GOT3 (cell line): ENCODE measurements at places on chromosomes 4 and X.

- no peak for DNase-seq
Measured at GRCh38 chrX:16559206-16559619, 90.7 kb upstream of the S100G start.

GRCh38 chr4:242121-242848, 63.0 kb downstream of the ZNF732 start:
- no peak for DNase-seq

DNA sequence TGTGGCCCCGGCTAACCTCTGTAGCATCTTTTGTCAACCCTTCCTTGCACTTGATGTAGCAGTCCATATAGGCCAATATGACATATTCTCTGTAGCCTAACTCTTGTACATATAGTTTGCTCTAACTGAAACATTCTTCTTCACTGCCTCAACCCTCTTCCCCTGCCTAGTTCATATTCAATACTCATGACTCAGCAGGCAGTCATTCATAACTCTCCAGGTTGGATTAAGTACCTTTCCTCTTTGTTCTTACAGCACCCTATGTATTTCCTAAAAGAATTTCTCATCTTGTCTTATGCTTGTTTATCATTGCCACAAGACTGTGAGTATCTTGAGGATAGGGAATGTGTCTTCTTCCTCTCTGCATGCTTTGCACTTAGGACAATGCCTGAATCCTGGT, 76.9 kb downstream of the TMLHE start:
- DNase-seq: no peak

GRCh38 chr4:74098427-74098994, 484 bp downstream of the CXCL2 start:
- DNase-seq: no peak

DNA sequence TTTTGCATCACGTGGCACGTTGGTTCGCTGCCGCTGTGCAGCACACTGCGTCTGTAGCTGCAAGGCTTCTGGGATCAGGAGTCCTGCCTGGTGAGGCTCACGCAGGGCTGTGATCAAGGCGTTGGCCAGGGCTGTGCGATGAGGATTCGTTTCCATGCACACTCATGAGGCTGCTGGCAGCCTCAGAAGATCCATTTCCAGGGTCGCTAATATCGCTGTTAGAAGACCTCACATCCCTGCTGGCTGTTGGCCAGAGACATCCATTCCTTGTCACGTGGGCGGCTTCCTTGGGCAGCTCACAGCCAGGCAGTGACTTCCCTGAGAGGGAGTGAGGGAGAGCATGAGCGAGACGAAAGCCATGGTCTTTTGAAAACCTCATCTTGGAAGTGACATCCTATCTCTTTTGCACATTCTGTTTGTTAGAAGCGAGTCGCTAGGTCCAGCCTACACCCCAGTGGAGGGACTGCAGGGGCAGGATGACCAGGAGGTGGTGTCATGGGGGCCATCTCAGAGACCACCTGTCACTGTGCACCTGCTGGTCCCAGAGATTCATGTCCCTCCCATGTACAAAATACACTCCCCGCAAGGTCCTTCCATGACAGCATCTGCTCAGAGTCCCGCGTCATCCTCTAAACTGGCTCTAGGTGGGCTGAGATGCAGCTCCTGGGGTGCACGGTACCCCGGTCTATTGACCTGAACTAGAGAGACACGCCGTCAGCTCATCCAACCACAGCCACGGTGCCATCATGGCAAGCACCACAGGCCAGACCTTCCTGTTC, 12.2 kb downstream of the RGS12 start:
- no peak for DNase-seq

GRCh38 chr4:33062155-33062806, 2342.1 kb downstream of the PCDH7 start:
- DNase-seq: no peak

- DNase-seq: no peak
Measured at GRCh38 chrX:154333837-154334271, 38.3 kb downstream of the TKTL1 start.

DNA sequence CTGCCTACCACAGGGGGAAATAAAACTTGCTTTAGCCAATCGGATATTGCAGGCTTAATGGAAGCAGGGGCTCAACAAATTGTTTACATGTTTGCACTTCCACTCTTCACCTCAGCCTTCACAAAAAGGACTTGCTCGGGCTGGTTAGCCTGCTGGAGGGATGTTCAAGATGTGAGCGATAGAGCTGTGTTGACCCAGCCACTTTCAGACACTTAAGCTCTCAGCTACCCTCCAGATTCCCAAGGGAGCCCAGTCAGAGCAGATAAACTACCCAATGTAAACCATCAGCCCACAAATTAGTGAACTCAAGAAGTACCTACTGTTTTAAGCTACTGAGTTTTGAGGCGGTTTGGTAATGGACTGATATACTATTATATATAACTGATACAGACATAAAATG, 508.4 kb upstream of the FTHL17 start:
- no peak for DNase-seq

GRCh38 chrX:14291666-14292500, 237.5 kb upstream of the GLRA2 start:
- no peak for DNase-seq

- no peak for DNase-seq
Measured at GRCh38 chr4:156137679-156138473, 184.2 kb upstream of the CTSO start.

GRCh38 chr4:25113915-25114904, 46.0 kb downstream of the SEPSECS start:
- DNase-seq: peak; percentile 3

DNA sequence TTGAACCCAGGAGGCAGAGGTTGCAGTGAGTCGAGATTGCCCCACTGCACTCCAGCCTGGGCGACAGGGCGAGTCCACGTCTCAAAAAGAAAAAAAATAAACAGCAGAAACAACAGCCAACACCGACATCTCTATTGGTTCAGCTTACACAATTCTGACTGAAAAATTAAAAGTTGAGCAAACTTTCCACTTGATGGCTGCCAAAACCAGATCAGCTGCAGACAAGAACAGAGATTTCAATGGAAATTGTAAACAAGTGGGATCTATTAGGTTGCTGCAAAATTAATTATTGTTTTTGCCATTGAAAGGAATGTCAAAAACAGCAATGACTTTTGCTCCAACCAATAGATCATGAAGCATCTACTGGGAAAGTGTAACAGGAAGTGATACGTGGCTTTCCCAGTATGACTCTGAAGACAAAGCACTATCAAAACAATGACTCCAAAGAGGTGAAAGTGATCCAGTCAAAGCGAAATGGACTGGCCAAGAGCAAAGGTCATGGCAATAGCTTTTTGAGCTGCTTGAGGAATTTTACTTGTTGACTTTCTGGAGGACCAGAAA, 26.3 kb downstream of the UPF3B start:
- DNase-seq: no peak

DNA sequence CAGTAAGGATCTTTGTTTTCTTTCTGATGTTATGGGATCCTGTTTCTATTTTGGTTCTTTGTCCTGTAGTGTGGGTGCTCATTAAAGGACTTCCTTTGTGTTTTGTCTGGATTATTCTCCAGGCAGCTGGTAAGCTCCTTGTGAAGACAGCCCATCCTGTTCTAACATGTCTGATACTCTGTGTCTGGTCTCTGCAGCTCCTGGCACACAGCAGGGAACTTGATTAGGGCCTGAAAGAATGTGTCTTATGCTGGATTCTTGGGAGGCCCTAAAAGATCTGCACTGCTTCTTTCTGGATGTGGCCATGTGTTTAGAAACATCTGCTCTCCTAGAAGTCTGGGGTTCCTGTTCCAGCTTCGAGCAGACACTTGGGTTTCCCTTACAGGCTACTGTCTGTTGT, 38.1 kb upstream of the ATXN3L start:
- DNase-seq: no peak

DNA sequence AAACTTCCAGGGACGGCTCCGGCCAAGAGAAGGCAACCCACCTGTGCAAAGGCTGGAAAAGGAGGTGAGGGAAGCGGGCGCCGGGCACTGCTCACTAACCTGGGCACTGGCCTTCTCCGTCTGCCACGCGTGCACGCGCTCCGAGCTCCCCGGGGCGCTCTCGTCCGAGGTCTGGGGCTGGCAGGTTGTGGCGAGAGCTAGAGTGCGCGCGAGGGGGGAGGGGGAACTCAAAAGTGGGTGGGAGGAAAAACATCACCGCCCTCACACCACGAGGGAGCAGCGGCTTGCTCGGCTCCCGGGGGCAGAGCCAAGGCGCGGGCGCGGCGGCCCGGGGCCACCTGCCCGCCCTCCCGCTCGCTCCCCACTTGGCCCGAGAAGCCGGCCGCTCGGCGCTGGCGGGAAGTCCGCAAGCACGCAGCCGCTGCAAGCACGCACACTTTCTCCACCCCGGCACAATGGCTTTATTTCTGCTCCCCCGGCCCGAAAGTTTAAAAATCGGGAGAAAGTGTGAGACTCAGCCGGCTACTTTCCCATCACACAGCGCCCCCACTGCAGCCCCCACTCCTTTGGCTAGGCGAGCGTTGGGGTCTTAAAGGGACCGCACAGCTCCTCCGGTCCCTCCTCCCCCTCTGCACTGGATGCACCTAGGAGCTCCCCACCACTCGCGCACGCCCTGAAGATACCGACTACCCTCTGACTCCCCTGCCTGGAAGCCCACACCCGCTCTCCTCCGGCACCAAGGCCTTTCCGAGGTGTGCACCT, at the start of gene CHRDL1:
Gene CHRDL1, minus strand, starts transcription at position 173 of the 762 bp plus-strand sequence. CDS start 3,636 bp downstream, outside the sequence.
- DNase-seq: no peak

GRCh38 chrX:124747295-124747694, 400.9 kb downstream of the SH2D1A start:
- DNase-seq: no peak

DNA sequence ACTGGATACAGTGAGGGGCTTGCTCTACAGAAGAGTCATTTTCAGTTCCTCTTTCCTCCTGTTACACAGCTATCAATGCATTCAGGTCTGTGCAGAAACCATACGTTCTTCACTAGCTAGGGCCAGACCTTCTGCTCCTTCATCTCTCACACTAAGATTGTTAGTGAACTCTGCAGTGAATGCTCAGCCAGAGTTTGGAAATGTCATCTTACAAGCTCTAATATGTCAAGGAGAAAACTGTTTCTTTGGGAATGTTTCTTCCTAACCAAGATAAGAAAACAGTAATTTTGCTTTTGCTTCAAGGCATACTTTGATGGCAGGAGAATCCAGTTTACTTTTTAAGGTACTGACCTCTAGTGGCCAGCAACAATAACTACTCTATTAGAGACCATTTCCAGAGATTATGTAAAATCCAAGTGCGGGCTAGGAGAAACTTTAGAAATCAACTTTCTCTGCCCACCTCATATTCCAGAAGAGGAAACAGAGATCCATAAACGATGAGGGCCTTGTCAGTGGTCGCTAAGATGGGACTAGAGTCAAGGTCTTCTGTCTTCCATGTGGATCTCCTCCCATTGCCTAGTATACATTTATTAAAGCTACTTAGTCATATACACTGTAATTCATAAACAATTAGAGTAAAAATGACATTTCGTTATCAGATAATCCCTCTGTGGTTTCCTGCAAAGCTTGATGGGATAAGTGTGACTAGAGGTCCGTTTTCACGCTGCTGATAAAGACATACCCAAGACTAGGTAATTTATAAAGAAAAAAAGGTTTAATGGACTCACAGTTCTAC, 12.1 kb upstream of the CC2D2A start:
- no peak for DNase-seq

DNA sequence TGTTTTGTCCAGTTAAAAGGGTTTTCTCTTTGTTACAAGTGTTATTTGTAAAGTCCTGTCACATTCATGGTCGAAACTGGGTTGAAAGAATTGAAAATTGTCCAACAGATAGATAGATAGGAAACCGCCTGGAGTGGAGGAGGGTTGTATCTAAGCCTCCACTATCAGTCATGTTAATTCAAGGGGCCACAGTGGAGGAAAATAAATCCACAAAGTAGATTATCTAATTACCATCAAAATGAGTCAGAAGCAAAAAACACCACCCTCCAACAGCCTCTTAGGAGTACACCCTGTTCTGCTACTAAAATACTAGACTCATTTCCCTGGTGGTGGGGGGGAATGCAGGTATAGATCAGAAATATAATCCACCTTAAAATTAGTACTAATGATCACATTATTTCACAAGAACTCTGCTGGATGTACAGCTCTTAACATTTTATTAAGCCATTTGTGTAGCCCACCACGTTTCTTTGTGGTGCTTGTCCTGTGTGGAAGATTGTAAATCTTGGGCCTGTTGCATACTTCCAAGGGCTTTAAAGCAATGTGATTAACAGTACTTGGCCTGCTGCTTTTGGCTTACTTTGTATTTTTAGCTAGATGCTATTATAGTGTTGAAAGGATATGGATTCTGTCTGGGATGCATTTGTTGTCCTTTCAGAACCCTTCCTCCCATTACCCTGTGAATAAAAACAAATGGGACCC, 26.8 kb downstream of the RBBP7 start:
- DNase-seq: no peak
